Stimulated activated CD8-positive, alpha-beta memory T cell treated with anti-CD3 and anti-CD28 coated beads, Interleukin-4, amount 100 ng/mL, for 4 hours (primary cell): ENCODE measurements at places on chromosomes 3 and 15.

DNA sequence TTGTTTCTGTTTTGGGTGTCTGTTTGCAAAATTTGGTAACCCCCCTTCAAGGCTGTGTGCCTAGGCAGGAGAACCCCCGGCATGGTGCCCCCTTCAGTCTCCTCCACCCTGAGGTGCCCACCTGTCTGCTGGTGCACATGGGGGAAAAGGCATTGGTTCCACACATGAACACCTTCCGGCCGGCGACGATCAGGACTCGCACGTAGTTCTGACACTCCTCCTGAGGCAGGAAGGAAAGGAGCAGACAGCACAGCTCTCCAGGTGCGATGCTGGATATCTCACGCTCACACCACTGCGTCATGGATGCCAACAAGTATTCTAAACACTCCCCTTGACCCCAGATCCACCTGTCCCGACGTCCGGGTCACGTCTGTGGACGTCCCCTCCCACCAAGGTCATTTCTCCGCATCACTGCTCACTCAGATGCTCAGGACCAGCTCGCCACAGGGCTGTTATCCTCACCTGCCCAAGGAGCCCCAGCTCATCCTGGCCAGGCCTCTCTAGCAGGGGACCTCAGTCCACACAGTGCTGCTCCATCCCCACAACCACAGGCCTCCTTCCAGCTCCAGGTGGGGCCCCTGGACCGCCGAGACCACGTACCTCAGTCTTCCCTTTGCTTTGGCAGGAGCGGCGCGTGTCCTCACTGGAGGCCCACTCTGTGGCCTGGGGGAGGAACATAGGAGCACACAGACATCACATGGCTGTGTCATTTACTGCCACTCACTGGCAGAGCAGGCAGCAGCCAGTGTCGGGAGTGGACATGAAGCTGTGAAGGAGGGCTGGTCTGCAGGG lies 99.0 kb downstream of the SEMA5B start:
- no peak for DNase-seq

GRCh38 chr3:10342781-10343180 lies 21.9 kb upstream of the SEC13 start:
- no peak for DNase-seq

GRCh38 chr15:77018796-77019505 lies 24.0 kb downstream of the PSTPIP1 start:
- DNase-seq, result no peak

DNA sequence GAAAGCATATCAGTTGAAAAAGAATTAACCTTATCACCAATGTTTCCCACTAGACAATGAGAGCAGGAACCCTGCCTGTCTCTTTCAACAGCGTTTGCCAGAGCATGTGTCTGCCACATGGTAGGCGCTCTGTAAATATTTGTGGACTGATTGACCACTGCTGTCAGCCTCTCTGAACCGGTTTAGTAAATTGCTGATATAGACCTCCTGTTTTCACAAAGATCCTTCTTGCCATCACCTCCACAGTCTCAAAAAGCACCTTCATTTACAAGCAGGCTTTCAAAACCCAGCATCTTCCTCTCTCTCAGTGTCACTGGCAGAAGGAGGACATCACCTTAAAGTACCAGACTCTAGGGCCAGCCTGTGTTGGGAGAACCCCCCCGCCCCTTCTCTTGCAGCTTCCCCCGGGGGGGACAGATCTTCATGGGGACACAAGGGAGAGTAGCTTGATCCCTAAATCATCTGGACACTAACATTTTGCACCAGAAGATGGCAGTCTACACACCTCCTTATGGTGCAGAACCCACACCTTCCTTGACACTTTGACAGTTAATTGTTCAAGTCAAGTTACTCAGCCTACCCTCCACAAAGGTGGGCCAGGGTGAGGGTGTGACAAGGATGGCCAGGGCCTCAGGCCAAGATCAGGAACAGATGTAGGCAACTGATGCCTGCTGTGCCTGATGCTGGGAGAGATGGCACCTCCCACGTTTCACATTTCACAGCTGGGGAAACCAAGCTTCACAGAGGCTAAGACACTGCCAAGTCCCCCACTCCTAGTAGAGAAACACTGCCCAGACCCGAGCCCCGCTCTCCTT lies 37.8 kb upstream of the USP3 start:
- DNase-seq, result no peak

GRCh38 chr15:96340598-96341512 lies 10.4 kb downstream of the NR2F2 start:
- no peak for DNase-seq

DNA sequence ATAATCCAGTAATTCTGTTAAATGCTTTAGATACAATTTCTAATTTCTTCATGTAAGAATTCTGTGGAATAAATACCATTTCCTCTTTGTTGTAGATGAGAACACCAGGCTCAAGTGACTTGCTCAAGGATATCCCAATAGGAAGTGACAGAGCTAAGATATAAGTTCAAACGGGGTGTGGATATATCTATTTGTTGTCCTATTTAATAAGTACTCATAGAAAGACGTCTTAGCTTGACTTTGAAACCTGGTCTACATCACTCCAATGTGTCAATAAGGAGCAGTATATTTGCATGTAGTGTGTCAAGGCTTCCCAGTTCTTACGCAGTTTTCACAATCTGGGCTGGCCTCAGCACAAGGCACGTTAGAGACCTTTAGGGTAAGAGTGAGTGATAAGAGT lies 4.7 kb upstream of the GCSAM start:
- no peak for DNase-seq

- no peak for DNase-seq
These were observed 3.0 kb downstream of the MEF2A start for GRCh38 chr15:99568625-99569352.

DNA sequence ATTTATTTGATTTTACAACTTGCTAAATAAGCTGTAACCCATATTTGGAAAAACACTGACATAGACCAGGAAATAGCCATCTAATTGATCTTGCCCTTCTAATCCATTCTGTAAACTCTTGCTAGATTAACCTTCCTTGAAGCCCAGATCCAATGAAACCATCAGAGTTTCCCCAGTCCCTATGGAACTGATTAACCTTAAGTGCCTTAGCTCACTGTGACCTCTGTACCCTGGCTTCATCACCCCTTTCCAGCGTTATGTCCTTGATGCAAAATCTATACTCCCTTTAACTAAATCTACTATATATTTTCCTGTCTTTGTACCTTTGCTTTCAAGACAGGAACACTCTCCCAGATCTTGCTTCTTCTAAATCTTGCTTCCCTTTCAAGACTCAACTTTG lies 42.9 kb upstream of the CADPS start:
- DNase-seq, result no peak

DNA sequence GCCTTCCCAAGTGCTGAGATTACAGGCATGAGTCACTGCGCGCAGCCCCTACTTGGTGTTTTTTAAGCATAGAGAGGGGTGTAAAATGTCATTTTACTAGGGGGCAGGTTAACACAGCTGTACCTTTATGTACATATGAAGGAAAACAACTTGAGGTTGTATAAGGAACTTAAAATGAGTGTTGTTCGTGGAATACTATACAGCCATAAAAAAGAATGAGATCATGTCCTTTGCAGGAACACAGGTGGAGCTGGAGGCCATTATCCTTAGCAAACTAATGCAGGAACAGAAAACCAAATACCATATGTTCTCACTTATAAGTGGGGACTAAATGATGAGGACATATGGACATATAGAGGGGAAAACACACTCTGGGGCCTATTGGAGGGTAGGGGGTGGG lies 256.2 kb upstream of the C2CD4B start:
- no peak for DNase-seq

GRCh38 chr3:157043771-157044170 lies 116.2 kb downstream of the CCNL1 start:
- DNase-seq, result no peak

- no peak for DNase-seq
These were observed 212.1 kb upstream of the EIF1B start for GRCh38 chr3:40097131-40098117.

- no peak for DNase-seq
These were observed 22.5 kb upstream of the BFSP2 start for GRCh38 chr3:133377396-133377795.

- DNase-seq, result no peak
These were observed 110.6 kb upstream of the DCBLD2 start for GRCh38 chr3:99012051-99012450.

GRCh38 chr15:68385671-68386586 lies 46.0 kb downstream of the ITGA11 start:
- no peak for DNase-seq

- no peak for DNase-seq
These were observed 96.7 kb upstream of the NECTIN3 start for GRCh38 chr3:110974902-110975301.

DNA sequence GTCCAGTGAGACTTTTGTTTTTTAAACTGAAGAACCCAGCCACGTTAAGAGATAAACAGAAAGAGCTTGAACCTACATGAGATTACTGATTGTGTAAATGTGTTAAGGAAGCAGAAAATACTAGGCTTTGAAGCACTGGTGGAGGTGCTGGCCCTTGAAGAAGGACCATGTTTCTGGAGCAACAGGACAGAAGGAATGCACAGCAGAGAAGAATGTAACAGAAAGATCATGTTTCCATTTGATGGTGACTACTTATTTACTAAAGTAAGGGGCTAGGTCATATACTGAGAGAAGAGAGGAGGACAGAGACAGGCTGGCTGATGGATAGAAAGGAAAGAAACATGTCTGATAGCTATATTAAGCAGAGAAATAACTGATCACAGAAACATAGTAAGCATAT lies 88.8 kb downstream of the CLASP2 start:
- no peak for DNase-seq

DNA sequence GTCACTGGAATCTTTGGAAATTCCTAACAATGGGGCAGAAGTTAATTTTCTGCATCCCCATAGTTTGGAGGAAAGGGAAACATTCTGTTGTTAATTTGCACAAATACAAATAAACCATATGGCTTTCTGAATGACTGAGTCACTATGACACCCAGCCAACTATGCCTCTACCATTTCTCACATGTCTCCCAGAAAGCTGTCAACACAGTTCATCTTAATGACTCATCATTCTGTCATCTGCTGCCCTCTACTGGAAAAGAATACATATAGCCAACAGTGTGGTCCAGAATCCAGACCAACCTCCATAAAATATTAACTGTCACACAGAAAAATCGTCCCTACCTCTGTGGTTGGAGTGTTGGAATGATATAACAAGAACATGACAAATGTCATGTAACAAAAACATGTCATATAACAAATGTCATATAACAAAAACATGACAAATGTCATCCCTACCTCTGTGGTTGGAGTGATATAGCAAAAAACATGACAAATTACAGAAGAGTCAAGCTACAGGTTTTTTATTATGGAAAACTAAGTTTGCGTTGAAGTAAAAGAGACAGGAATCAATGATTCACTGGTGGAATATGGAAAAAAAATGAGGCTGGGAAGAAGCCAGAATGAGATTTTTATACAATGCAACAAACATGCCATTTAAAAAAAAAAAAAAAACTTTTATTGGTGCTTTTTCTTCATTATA lies 47.7 kb upstream of the GYG1 start:
- no peak for DNase-seq

DNA sequence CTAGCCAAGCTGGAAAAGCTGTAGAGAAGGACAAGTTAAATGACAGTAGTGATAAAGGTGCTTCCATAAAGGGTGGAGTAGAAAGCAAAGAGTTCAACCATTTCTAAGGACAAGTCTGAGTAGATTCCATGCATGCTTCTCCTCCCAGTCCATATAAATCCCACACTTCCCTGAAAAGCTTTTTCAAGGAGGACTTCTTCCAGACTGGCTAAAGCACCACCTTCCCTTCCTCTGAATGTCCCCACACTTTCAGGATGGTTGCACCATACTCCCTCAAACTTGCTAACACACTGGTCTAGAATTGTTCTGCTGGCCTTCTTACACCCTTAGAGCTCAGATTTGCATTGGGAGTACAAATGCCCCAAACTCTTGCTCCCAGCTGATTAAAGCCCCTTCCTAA lies 40.9 kb downstream of the FBN1 start:
- no peak for DNase-seq

DNA sequence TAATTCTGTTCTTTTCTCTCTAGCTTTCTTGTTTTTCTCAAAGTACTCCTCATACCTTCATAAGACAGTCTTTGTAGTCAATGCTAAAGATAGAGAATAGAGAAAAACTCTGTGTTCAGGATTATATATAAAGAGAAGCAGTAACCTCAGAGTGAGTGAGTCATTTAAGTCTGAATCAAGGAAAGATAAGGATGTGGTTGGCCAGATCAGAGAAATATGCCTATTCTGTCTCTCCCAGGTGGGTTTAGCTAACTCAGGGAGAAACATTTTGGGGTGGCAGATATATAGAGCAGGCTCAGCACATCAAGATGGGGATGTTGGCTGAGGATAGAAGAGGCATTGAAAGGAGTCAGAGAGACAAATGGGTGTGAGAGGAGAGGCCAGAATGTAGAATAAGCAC lies 31.4 kb downstream of the GTF2E1 start:
- no peak for DNase-seq

DNA sequence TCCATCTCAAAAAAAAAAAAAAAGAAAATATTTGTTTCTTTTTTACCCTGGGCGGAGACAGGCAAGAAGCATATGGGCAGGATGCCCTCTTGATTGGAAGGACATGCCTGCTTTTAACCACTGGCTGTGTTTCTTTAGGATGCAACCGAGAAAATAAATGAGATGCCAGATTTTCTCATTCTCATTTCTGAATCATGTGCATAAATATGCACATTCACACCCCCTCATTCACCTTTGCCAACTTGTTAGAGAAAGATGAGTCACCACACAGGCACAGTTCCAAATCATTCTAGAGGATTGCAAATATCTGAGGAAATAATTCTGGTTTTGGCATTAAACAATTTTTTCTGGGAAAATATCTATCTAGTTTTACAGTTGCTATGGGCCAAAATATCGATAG lies 3.3 kb downstream of the LIPH start:
- no peak for DNase-seq

DNA sequence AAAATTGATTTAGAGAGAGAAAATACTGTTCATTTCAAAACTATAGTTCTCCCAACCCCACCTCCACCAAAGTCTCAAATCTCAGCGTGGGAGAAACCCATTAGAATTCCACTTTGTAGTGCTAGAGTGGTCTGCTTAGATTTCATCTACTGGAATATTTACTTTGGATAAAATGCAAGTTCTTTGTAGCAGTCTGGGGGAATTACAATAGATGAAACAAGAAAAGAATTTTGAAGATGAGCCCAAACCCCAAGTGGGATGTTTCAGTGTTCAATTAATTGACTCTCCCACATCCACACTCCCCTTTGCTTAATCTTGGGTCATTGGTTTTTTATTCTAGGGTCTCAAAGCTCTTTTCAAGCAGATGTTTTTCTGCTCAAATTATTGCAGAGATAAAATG lies 97.8 kb downstream of the RPL22L1 start:
- DNase-seq, result no peak
